Cerebellar cortex (tissue), 1 donor: ENCODE measurements at places on chromosomes 13 and 19.

- DNase-seq, result no peak
Measured at GRCh38 chr19:20471431-20471830, 94.2 kb downstream of the ZNF737 start.

DNA sequence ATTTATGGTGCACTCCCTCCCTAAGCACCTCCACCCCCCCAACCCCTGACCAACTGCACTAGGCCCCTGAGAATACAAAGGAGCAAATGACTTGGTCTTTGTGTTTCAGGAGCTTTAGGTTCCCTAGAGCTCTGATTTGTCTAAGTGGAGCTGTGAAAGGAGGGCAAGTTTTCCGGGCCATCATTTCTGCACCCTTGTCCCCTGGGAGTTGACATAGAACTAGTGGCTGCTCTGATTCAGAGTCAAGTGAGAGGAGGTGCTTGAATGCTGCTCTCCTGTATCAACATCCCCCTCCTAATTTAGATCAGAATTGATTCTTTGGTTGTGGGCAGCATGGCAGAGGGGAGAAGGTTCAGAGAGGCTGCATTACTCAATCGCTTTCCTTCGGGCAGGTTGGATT lies 391.6 kb downstream of the KCNRG start:
- DNase-seq, result no peak

GRCh38 chr19:18156268-18156667 lies 3.3 kb downstream of the PIK3R2 start:
- DNase-seq, result no peak

DNA sequence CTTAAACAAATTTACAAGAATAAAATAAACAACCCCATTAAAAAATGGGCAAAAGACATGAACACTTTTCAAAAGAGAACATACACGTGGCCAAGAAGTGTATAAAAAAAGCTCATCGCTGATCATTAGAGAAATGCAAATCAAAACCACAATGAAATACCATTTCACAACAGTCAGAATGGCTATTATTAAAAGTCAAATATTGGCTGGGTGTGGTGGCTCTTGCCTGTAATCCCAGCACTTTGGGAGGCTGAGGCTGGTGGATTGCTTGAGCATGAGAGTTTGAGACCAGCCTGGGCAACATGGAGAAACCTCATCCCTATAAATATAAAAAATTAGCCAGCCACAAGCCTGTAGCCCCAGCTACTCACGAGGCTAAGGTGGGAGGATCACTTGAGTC lies 89.9 kb downstream of the UBL3 start:
- DNase-seq, result no peak

GRCh38 chr19:16914421-16914820 lies 25.6 kb downstream of the F2RL3 start:
- DNase-seq, result no peak
